ENCODE measurements at places on chromosomes 6 and 20. TPM values are rescaled to one million over a fixed set of nuclear protein-coding genes. Genes with fewer than 3 reads are reported as not detected.
A peak's percentile ranks its signal among the peaks of the same experiment; 100 is the strongest.

DNA sequence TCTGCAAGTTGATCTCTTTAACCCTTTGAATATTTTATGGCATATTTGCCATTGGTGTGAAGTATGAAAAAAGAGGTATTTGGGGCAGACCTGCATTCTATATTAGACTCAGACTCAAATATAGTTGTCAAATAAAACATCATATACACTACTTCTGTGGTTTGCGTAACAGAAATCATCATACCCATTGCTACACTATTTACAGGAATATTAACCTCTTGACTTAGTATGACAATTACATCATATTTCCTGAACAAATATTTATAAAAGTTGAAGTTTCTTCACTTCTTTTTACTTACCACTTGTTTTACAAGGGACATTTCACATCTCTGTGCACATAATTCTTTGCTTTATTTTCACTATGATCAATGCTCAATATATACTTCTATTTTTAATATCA lies 206.0 kb downstream of the HAO1 start:
- no peak for DNase-seq

TREM2 gene
- not detected for total RNA-seq

DNA sequence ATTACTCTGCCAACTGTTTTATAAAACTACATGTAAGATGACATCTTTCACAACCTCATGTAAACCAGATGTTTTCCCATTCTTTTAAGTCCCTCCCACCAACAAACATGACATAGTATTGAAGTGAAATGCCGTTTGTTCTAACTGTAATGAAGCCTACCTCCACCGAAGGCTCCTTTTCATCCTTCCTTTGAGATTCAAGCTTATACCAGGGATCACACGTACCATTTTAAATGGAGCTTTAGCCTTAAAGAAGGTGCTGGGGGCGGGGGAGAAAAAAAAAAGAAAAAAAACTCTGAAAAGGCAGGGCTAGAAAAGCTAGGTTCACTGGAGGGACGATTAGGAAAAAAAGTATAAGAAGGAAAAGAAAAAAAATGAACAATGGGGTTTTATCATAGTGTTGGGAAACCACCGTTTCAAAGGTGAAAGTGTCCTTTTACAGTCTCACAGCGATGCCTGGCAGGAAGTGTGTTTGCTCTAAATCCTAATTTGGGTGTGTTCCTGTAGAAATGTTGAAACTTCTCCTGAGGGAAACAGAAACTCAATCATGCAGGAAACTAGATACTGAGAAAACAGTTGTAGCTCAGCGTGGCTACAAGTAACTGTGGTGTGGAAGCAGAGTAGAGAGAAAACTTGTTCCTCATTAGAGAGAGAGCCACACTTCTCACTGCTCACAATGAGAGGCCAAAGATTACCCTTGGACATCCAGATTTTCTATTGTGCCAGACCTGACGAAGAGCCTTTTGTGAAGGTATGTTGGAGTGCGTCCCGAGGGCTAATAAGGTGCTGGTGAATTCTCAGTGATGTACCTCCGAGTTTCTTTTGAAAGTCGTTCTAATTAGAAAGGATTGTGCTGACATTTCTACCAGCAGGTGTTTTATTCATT lies 37.6 kb upstream of the HINT3 start:
- peak; percentile 54 for DNase-seq

- peak; percentile 25 for DNase-seq
Measured at GRCh38 chr6:82441047-82441855, 77.6 kb downstream of the TPBG start.

- no peak for DNase-seq
Measured at GRCh38 chr6:96104910-96105309, 89.1 kb downstream of the FUT9 start.

MCCD1 gene
- total RNA-seq, result not detected

- no peak for DNase-seq
Measured at GRCh38 chr6:105364243-105364642, 38.6 kb downstream of the PREP start.

DNA sequence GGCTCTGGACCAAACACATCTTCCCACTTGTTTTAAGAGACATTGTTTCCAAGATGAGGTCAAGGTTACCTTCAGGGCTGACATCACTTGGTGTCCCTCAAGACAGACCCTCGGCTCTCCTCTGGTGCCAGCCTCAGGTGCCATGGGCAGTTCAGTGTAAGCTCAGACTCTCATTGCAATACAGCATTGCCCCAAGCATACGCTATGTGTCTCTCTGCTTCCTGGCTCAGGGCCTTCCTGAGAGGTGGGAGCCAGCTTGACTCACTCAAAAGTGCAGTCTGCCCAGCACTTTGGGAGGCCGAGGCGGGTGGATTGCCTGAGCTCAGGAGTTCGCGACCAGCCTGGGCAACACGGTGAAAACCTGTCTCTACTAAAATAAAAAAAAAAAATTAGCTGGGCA lies 51.7 kb downstream of the SLC24A3 start:
- no peak for DNase-seq

TPX2 gene
- 90.9 TPM for total RNA-seq

GLP1R gene
- not detected for total RNA-seq

SPDEF gene
- total RNA-seq, result not detected

- no peak for DNase-seq
Measured at GRCh38 chr20:14918976-14919375, 581.6 kb upstream of the FLRT3 start.

DNA sequence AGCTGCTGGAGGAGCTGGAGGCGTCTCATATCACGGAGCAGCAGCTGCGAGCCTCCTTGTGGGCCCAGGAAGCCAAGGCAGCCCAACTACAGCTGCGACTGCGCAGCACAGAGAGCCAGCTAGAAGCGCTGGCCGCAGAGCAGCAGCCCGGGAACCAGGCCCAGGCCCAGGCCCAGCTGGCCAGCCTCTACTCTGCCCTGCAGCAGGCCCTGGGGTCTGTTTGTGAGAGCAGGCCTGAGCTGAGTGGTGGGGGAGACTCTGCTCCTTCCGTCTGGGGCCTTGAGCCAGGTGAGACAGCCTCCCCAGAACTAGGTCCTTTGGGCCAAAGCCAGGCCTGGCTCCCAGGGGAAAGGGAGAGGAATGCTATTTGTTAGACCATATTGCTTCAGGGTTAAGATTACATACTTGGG lies 31.7 kb downstream of the C20orf173 start:
- DNase-seq, result no peak

OPN5 gene
- not detected for total RNA-seq

DNA sequence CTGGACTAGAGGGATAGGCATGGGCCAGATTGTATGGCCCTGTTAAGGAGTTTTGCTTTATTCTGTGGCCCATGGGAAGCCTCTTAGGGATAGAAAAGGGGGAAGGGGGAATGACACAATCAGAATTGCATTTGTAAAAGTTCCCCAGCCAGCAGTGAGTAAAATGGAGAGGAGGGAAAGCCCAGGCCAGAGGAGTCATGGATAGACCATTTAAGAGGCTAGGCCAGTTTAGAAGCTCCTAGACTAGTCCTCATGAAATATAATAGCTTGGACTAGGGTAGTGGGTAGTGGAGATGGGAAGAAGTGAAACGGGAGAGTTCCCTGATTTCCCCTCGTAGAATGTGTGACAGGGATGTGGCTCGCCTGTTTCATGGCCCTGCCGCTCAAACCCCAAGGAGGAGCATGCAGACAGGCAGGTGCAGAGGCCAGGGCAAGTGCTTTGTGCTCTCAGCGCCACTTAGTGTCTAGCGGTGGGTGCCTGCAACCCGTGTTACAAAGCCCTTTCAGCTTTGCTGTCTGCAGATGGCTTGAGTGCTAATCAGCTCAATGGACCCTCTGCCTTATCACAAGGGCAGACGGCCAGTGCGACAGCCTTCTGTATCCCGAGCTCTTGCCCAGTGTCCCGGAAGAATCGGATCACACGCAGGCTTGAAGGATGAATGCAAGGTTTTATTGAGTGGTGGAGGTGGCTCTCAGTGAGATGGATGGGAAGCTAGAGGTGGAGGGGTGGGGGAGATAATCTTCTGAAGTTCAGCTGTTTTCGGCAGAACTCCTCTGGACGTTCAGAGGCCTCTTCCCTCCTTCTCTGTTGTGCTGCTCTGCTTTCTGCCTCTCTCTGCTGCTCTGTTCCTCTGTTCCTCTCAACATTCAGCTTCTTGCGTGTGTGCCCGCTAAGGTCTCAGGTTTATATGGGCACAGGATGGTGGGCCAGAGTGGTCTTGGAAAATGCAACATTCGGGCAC lies 141.1 kb downstream of the CEP57L1 start:
- no peak for DNase-seq

All from HFFc6 (cell line).